ENCODE measurements at places on chromosomes 6 and 20.

- DNase-seq, result no peak
These were observed at the start of gene RAET1L for GRCh38 chr6:150025201-150025917. TSS of gene RAET1L (minus strand) at chr6:150025532. CDS start at chr6:150025471, 61 bp downstream.

DNA sequence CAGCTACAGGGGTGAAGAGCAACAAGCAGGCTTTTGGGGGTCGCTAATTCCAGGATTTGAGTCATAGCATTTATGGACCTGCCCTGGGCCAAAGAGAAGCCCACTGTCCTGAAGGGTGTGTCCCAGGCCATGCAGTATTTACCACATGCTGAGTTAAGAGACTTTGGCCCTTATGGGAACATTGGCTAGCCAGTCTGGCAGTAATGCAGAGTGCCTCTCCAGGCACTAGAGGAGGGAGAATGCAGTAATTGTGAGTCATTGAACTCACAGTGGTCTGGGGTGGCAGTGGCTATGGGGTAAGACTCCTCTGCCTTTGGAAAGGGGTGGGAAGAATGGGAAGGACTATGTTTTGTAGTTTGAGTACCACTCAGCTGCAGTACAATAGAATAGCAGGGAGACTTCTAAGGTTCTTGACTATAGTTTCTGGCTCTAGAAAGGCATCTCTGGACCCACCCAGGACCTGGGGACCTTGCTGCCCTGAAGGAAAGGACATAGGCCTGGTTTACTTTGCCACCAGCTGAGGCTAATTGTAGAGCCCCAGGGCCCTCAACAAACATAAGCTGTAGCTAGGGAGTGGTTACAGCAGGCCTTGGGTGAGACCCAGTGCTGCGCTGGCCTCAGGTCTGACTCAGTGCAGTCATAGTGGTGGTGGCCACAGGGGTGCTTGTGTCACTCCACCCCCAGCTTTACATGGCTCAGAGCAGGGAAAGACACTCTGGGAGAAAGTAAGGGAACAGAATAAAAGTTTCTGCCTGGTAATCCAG, 520.9 kb downstream of the HTR1B start:
- DNase-seq, result no peak

GRCh38 chr20:37576911-37577310, 49.2 kb upstream of the BLCAP start:
- no peak for DNase-seq

- no peak for DNase-seq
These were observed 308.5 kb downstream of the CLIC5 start for GRCh38 chr6:45707176-45707575.

DNA sequence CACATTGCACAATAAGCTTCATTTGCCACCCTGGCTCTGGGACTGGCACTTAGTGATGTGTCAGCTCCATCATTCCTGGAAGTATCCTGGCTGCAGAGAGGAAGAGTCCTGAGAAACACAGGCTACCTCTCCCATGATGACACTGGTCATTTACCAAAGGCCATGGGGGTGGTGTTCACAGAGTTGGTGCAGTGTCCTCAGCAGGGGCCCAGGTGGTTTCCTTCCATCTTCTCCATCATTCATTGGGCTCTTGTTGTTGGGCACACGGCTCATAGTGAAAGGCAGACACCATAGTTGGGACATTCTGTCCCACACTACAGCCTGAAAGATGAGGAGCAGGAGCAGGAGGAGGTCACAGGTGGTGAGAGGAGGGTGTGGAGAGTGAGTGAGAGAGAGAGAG, 15.8 kb upstream of the CST1 start:
- no peak for DNase-seq

- no peak for DNase-seq
These were observed 30.4 kb downstream of the IBTK start for GRCh38 chr6:82217018-82217586.

GRCh38 chr6:163526346-163526745, 111.8 kb downstream of the QKI start:
- no peak for DNase-seq

DNA sequence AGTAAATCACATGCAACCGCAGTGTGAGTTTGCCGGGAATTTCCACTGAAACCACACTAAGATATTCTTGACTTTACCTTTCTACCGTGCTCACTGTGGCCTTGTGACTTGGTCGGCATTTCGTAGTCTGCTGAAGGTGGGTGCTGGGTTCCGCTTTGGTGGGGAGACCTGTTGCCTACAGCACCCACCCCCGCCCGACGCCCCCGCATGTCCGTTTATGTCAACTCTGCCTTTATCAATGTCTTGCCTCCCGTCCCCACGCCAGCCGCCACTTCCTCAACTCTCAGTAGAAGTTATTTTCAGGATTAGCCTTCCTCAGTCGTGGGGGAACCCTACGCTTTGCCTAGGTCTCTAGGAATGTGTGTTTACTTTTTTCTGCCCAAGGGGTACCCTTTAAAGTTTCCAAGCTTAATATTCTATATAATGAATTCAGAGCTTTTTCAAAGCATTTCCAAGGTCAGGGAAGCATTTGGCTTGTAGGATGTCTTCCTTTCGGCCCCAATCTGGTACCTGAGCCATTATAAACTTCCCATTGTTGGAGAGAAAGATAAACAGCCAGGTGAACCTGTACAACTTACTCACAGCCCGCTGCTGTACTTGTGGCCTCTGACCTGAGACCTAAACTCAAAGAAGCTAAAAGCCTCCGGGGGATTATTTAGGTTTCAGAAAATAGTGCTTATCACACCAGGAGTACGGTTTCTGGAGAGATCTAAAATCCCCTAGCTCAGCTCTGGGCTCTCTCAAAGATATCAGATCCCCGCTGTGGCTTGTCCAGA, 54.2 kb downstream of the TBC1D7 start:
- DNase-seq, result peak; percentile 53

DNA sequence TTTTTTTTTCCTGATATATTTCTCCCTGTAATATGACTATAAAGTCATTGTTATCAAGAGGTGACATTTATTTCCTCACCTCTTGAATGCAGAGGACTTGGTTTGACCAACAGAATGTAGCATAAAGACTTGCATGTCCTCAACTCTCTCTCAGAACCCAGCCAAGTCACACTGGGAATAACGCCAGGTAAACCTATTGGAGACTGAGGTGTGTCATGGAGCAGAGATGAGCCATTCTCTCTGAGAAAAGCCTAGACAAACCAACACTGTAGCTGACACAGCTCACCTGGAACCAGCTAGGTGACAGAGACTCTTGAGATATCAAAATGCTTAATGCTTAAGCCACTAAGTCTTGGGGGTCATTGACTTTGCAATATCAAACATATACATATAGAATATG, 533.6 kb downstream of the HAO1 start:
- DNase-seq, result no peak

DNA sequence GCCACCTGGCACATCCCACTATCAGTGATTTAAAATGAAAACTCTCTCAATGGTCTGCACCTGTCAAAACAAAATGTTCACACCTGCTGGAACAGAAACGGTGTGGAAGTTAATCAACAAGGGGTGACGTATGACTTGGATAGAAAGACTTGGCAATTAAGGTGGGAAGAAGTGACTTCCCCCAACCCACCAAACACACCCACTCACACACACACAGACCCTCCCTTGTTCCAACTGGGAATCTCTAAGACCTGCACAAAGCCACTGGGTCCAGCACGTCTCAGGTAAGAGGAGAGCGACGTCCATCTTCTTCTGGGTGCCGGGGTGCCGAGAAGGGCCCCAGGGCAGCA, 25.1 kb upstream of the TCFL5 start:
- no peak for DNase-seq

DNA sequence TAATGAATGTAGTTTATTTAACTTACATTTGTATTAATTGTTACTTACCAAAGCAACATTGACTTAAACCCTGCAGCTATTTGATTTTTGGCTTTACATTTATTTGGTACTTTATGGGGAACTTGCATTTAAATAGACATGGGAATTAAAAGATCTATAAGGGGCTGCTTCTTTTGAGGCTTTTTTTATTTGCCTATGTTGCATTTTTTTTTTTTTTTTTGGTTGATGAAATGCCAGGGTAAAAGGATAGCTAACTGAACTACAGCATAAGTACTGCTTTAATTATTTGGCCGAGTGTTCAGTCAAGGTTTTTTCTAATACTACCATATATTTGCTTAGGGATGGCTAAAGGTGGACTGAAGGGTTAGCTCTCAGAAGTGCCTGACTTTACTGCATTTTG, 62.5 kb upstream of the CDH4 start:
- DNase-seq, result no peak

- no peak for DNase-seq
These were observed 1.8 kb downstream of the OSER1 start for GRCh38 chr20:44208770-44209169.

DNA sequence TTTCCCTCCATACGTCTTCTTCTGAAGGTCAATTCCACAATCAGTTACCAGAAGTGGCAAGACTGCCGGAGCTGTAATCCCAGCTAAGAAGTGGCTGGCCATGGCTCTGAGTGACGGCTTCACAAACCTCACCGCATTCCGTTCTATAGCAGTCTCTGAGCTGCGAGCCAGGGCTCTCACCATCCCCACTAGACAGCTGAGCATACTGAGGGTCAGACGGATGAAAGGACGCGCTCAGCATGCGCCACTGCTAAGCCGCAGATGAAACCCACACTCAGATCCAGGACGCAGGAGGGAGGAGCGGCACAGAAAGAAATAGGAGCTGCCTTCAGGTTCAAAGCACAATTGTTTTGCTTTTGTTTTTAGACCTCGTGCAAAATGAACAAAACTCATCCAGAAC, 97.9 kb downstream of the ANKRD60 start:
- DNase-seq, result no peak

Data from stimulated activated CD4-positive, alpha-beta T cell treated with anti-CD3 and anti-CD28 coated beads, Interleukin-1b, Interleukin-23, amount 100 ng/mL, for 4 hours (primary cell).